GM12865 (cell line): ENCODE measurements at places on chromosomes 3 and 15.

GRCh38 chr3:159260049-159260662 lies 458.3 kb downstream of the MFSD1 start:
- peak; percentile 71 for DNase-seq

GRCh38 chr15:69498987-69499386 lies 46.4 kb downstream of the RPLP1 start:
- no peak for DNase-seq

GRCh38 chr15:30046430-30046829 lies 36.3 kb upstream of the GOLGA8J start:
- no peak for DNase-seq

GRCh38 chr3:48847053-48847503 lies 596 bp downstream of the PRKAR2A start:
- DNase-seq, result peak; percentile 70

- DNase-seq, result peak; percentile 87
Measured at GRCh38 chr3:72177075-72178050, 392.4 kb upstream of the PROK2 start.

DNA sequence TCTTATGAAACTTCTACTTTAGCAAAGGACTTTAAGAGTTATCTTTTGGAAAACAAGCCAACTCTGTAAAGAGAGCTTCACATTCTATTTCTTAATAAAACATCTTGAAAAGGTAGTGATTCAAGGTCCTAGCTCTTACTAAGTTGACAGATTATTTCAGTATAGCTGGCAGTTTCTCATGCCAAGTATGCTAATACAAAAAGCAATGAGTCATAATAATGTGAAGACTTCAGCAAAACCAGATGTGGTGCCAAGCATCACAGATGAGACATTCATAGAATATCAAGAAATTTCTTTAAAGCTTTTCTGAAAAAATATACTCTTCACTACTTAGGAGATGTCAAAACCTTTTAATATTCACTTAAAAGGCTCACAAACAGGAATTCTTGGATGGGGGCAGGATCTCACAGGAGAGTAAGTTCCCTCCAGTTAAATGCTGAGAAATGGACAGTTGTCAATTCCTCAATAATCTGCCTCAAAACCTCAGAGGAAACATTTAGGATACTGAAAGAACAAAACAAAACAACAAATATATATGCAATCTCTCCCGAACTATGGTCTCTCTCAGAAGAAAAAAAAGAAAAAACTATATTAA lies 45.6 kb downstream of the DCBLD2 start:
- no peak for DNase-seq

- DNase-seq, result no peak
Measured at GRCh38 chr3:73733746-73734145, 109.0 kb upstream of the PDZRN3 start.

GRCh38 chr3:127694467-127695215 lies 21.9 kb downstream of the ABTB1 start:
- peak; percentile 59 for DNase-seq

GRCh38 chr3:143581972-143582722 lies 266.1 kb downstream of the SLC9A9 start:
- peak; percentile 42 for DNase-seq
